ENCODE measurements at places on chromosomes 2 and 18.

- DNase-seq: peak; percentile 62
These were observed 37.7 kb upstream of the MAT2A start for GRCh38 chr2:85501248-85501647.

- DNase-seq: no peak
These were observed 175.1 kb upstream of the RASGRP3 start for GRCh38 chr2:33301355-33301754.

GRCh38 chr2:201928363-201928762 is 105.3 kb upstream of the FZD7 start:
- DNase-seq: no peak

DNA sequence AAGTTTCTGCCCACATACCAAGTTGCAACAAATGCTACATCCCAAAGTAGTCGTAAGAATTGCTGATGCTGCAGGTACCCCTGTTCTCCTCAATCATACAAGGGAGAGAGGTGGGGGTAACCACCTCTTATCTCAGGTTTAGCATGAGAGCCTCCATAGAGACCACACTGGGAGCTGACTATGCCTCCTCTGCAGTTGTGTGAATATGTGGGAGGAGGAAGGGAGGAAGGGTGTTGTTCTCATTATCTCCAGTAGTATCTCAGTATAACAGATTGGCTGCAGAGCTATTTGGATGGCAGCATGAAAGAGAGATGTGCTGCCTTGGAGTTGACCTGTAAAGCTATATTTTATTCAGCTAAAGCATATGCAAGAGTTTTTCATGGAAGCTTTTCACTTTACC is 690.7 kb downstream of the KCNJ3 start:
- no peak for DNase-seq

GRCh38 chr2:25825238-25825637 is 53.0 kb downstream of the ASXL2 start:
- no peak for DNase-seq

- no peak for DNase-seq
These were observed 104.2 kb upstream of the LYPD1 start for GRCh38 chr2:132774189-132774588.
